Mucosa of gallbladder (tissue), 1 donor: ENCODE measurements at places on chromosomes 6 and 20. TPM values are rescaled to one million over a fixed set of nuclear protein-coding genes. Genes with fewer than 3 reads are reported as not detected.

- DNase-seq, result no peak
Measured at GRCh38 chr6:154757352-154758050, 24.3 kb downstream of the SCAF8 start.

GRCh38 chr6:87102151-87102621, 7.3 kb upstream of the CGA start:
- DNase-seq, result no peak

GRCh38 chr6:70258483-70258882, 44.4 kb downstream of the COL9A1 start:
- no peak for DNase-seq

DNA sequence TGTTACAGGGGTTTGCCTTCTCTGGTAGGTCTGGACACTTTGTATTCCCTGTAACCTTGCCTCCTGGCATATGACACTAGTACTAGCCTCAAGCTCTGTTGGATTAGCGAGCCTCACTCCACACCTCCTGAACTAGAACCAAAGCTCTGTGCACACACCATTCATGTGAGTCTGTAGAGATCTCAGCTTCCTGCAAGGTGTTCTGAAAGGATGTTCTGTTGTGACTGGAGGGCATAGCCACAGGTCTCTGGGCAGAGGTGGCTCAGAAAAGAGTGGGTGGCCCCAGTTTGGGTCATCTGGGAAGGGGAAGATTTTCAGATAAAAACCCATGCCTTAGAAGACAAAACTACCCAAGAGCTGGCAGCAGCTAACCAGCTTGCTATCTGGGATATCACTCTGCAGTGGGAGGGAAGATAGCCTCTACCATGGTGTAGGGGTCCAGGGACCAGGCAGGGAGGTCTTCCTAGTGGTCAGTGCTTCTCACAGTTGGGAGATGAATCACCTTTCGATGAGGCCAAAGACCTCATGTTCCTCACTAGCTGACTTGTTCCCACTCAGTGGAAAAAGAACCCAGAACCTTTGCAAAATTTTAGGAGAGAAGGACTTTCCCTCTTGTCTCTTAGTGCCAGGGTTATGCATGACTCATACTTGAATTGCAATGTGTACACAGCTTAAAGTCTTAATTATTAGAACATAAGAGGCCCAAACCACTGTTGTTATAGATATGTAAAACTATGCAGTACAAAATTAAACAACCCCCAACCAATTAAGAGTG, 41.4 kb downstream of the HLA-F start:
- DNase-seq, result no peak

Gene SLC4A11
- 4.8 TPM for total RNA-seq

Gene ADISSP
- total RNA-seq, result 61.1 TPM

Gene RPRD1B
- total RNA-seq, result 30.5 TPM

DNA sequence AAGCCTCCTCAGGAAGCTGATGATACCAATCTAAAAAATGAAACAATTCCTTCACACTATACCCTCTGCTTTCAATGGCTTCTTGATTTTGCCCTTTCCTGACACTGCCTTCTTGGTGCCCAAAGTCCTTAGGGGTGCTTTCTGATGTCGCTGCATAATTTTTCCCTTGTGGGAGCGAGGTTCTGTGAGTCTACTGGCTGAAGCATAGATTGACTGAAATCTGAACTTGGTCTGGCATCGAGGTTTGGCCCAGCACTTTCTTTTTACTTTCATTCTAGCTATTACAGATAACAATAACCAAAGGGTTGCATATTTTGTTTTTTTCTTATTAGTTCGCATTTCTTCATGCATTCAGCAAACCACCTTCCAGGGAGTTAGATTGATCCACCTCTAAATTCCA, 65.8 kb downstream of the E2F3 start:
- DNase-seq, result no peak

- DNase-seq, result no peak
Measured at GRCh38 chr6:15403094-15403755, 157.4 kb downstream of the JARID2 start.

- no peak for DNase-seq
Measured at GRCh38 chr20:57772349-57772964, 62.6 kb upstream of the PMEPA1 start.
